Thoracic aorta (tissue), 2 donors: ENCODE measurements at places on chromosomes 1 and 21.
A peak's percentile ranks its signal among the peaks of the same experiment; 100 is the strongest.

- no peak for DNase-seq
These were observed 35.8 kb upstream of the TDRD10 start for GRCh38 chr1:154466206-154466605.

GRCh38 chr1:9996624-9997582 lies at the start of gene RBP7:
TSS of gene RBP7 (plus strand) at chr1:9997228. CDS start at chr1:9997259, 31 bp downstream.
- no peak for DNase-seq

- DNase-seq: no peak
These were observed 22.8 kb downstream of the INSL5 start for GRCh38 chr1:66778266-66778665.

GRCh38 chr1:160211046-160211790 lies 6.0 kb downstream of the PEA15 start:
- no peak for DNase-seq

- DNase-seq: no peak
These were observed 33.7 kb downstream of the CTTNBP2NL start for GRCh38 chr1:112429749-112430148.

DNA sequence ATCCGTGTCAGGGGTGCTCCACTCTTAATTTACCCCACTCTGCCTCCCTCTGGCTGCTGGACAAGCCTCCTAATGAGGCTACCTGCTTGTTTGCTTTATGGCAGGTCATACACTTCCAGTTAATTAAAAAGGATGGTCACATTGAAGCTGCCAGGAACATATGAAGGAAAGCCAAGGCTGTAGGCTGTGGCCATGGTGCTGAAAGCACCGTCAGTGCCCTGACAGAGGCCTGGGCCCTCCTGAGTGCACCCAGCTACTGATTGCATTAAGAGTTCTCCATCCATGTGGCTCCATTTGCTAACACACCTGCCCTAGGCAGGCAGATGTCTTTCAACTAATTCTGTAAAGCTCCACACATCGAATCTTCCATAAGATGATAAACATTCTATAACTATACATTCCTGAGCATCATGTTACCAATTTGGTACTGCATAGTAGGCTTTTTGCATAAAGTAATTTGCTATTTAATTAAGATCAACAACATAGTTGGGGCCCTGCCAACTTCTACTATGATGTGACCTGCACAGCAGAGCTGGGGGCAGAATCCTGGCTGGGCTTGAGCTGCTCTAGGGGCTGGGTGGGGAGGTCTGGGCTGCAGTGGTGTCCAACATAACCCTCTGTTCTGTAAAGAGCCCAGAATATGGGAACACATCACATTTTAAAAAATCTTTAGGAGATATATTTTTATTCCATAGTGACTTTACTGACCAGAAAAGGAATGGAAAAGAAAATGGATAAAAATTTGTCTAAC lies 224.8 kb downstream of the SIPA1L2 start:
- no peak for DNase-seq

DNA sequence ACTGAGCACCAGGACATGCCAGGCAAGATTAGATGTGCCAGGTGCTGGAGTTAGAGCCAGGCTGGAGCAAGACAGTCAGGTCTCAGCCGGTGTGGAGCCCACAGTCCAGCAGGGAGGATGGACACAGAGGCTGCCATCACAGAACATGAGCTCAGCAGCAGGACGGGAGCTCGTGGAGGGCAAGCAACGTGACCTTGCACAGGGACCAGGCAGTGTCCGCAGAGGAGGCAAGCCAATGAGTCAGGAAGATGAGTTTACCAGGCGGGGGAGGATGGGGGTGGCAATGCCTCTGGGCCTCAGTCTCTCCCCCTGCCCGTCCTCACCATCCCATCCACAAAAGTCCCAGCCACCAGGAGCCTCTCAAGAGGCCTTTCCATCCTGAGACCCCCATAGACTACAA lies 20.7 kb upstream of the ZC3H12A start:
- no peak for DNase-seq

GRCh38 chr1:50704126-50704525 lies 255.9 kb downstream of the FAF1 start:
- no peak for DNase-seq

DNA sequence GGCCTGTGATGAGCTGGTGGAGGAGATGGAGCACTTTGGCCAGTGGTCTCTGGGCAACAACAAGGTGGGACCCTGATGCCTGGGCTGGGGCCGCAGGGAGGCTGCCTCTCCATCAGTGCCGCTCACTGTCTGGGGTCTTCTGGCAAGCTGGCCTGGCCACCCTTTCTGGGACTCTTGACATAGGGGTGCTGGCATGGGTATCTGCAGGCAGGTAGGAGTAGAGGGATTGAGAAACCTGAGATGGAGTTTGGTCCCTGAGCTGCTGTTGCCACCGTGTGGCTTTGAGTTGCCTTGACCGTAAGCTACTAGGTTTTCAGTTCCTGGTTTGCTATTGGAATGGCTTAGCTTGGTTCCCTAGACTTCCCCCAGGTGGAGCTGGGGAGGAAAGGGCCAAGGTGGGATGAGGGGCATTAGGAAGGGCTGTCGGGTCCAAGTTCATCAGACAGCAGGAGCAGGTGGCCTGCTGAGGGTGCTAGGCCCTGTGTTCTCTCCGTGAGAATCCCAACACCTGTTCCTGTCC lies 13.2 kb upstream of the MFN2 start:
- DNase-seq: no peak

- DNase-seq: no peak
These were observed 53.0 kb downstream of the DISP3 start for GRCh38 chr1:11531943-11532342.

- no peak for DNase-seq
These were observed 175.9 kb upstream of the NR5A2 start for GRCh38 chr1:199851439-199852140.

DNA sequence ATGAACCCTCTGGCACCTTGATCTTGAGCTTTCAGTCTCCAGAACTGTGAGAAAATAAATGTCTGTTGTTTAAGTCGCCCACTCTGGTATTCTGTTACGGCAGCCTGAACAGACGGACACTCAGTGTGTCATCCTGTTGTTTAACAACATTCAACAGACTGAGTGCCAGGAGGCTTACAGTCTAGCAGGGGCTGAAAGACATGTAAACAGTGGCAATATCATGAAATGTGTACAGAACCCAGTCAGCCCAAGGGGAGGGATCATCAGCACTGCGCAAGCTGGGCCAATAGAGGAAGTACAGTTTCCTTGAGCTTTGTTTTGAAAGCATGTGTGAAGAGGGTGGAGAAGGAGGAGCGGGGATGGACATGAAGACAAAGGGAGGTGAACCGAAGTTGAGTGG lies 13.6 kb downstream of the DIP2A start:
- no peak for DNase-seq

- no peak for DNase-seq
These were observed 1237.8 kb downstream of the NCAM2 start for GRCh38 chr21:22235866-22236590.

DNA sequence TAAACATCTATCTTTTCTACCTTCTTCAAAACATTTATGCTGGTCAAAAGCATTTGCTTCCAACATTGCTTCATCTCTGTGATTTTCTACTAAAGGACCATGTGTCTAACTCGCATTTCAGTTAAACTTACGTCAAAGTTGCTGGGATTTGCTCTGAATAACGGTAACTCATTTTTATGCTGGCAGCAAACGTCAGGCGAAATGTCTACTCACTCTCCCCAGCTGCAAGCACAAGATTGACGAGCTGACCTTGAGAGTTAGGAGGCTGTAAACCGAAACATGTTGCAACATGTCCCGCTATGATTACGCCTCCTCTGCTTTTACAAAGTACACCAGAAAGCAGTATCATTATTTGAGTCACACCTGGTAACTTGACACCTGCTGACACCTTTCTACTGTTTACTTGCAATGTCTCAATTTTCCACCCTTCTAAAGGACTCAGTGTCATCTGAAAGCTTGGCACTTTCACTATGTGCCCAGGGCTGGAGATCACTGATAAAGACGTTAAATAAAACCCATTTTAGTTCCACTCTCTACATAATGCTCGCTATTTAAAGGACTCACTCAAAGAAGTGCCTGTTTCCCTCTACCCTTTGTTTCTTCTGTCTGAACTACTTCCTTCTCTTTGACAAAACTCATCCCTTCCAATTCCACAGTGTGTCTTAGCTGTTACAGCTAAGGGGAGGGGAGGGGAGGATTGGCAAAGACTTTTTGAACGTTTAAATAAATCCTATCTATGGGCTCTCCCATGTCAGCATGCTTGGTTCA lies 111.9 kb downstream of the PTPN14 start:
- DNase-seq: no peak

DNA sequence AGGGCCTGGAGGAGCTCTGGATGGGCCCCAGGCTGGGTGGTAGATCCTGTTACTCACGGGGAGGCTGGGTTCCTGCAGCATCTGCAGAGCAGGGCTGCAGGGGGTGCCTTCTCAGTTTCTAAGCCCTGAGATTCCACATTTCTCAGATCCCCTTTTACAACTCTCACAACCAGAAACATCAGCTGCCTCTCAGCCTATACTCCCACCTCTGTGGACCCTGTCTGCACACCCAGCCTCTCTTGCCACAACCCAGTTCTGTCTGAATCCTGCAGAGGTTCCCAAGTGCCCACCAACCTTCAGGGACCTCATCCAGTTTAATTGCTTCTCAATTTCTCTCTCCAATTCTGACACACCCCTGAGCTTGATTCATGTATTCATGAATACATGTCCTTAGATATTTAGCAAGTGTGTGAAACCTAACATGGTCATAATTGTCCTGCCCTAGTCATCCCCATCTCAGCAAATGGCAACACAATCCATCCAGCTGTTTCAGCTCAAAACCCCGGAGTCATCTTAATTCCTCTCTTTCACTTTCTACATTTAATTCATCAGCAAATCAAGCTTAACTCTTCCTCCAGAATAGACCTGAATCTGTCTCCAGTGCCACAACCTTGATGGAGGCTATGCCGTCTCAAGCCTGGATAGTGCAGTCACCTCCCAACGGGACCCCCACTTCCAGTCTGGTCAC lies 57.0 kb upstream of the NEK2 start:
- no peak for DNase-seq

- no peak for DNase-seq
These were observed 3.0 kb upstream of the RRP1 start for GRCh38 chr21:43786300-43786806.

GRCh38 chr21:27425574-27425973 lies 458.7 kb upstream of the ADAMTS5 start:
- DNase-seq: no peak

- peak; percentile 9 for DNase-seq
These were observed 30.7 kb upstream of the SERBP1 start for GRCh38 chr1:67460676-67461500.

GRCh38 chr1:211639475-211640300 lies 35.7 kb downstream of the NEK2 start:
- DNase-seq: no peak

GRCh38 chr1:39238476-39238875 lies 34.0 kb downstream of the MACF1 start:
- DNase-seq: no peak

DNA sequence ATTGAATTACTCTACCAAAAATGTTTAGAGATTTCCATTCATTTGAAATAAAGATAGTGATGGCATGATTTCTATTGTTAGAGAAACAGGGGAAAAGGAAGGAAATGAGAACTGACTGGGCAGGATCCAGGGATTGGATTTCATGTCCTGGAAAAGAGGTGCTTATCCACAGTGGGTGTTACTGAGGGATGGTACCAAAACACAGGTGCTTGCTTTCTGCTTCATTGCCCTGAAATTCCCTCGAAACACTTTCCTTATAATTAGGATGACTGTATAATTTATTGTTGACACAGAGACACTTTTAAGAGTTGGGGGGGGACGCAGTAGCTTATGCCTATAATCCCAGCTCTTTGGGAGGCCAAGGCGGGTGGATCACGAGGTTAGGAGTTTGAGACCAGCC lies 185.0 kb upstream of the KCNK2 start:
- DNase-seq: no peak

DNA sequence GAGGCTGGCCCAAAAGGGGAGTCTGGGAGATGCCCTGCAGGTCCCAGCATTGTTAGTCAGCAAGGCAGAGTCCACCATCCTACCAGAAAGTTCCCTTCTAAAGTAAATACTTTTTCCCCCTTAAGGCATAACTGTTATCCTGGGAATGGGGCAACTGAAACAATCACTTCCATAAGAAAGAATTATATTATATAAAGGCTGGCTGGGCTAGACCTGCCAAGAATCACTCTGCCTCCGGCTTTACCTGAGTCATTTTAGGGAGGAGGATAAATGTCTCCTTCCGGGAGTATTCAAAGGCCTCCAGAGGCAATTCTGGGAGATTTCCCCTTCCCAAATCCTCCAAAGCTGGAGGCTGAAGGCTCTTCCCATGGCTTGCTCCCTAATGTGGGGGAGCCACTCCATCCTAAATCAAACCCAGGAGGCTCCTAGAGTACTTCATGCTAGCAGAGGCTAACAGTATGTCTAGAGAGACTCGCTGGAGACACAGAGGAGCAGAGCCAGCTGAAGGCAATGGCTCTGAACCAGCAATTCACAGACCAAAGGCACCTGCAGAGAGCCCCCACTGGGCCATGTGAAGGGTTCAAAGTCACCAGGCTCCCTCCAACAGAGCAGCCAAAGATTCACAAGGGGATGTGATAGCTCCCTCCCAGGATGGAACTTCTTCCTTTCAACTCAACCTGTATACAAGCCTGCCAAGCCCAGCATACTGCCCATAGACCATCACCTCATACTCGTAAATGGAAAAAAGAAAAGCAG lies 116.0 kb downstream of the ASTN1 start:
- no peak for DNase-seq
